Dorsolateral prefrontal cortex (tissue), 122 donors: ENCODE measurements at places on chromosomes 1 and 21. TPM values are rescaled to one million over a fixed set of nuclear protein-coding genes. Genes with fewer than 3 reads are reported as not detected.

TRIM67 gene
- total RNA-seq: 2.2 TPM

FMOD gene
- 4.4 TPM for total RNA-seq

SPRR5 gene
- total RNA-seq: not detected

TCHHL1 gene
- total RNA-seq: not detected

TFF1 gene
- not detected for total RNA-seq

PRR9 gene
- not detected for total RNA-seq

TLCD4 gene
- 56.2 TPM for total RNA-seq

RALGPS2 gene
- 9.4 TPM for total RNA-seq

CFHR4 gene
- not detected for total RNA-seq

FCGR2B gene
- 1.1 TPM for total RNA-seq

MIB2 gene
- 105 TPM for total RNA-seq

C1orf226 gene
- 4.8 TPM for total RNA-seq

TMPRSS2 gene
- not detected for total RNA-seq

CCDC190 gene
- total RNA-seq: 2.5 TPM

CHAF1B gene
- 3.2 TPM for total RNA-seq

ZNF593OS gene
- total RNA-seq: not detected

DMRTA2 gene
- total RNA-seq: 1.2 TPM

NFASC gene
- 307 TPM for total RNA-seq

CFHR3 gene
- total RNA-seq: not detected
